Thyroid gland (tissue), 4 donors: ENCODE measurements at places on chromosomes 3 and 15. TPM values are rescaled to one million over a fixed set of nuclear protein-coding genes. Genes with fewer than 3 reads are reported as not detected.

SOX2 gene
- total RNA-seq, result not detected

GPR87 gene
- total RNA-seq, result not detected

AGBL1 gene
- not detected for total RNA-seq

GRCh38 chr3:113275929-113276750, 64.8 kb downstream of the BOC start:
- no peak overlapping the region for H3K27ac ChIP-seq
- H3K4me1 ChIP-seq, result peaks cover 14% of the 10 kb centered on the region
- H3K27me3 ChIP-seq, result no peaks in the 10 kb centered on the region

DNA sequence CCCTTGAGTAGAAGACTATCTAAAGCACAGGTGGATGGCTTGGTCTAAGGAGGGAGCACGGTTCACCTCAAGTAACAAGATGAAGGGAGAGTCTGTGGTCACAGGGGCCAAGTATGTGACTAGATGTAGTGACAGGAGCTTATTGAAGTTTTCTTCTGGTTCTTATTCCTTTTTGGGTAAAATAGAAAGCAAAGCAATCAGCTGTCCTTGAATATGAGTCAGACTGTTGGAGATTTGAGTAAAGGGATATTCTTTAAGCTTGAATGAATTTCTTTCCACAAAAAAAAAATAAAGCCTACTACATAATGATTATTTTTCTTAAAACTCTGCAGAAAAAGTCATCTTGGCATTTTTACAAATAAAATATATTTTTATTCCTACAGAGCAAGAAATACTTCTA, 1.5 kb upstream of the CNTN6 start:
- H3K4me3 ChIP-seq, result no peak overlapping the region
- H3K4me1 ChIP-seq, result peaks cover 13% of the 10 kb centered on the region
- DNase-seq, result peak; percentile 8
- no peaks in the 10 kb centered on the region for H3K27me3 ChIP-seq
- H3K27ac ChIP-seq, result peak overlapping the region; percentile 64

- H3K36me3 ChIP-seq, result no peaks in the 10 kb centered on the region
- H3K4me3 ChIP-seq, result no peak overlapping the region
- no peaks in the 10 kb centered on the region for H3K27me3 ChIP-seq
- DNase-seq, result no peak
These were observed 46.6 kb downstream of the HHLA2 start for GRCh38 chr3:108342837-108343486.

DNA sequence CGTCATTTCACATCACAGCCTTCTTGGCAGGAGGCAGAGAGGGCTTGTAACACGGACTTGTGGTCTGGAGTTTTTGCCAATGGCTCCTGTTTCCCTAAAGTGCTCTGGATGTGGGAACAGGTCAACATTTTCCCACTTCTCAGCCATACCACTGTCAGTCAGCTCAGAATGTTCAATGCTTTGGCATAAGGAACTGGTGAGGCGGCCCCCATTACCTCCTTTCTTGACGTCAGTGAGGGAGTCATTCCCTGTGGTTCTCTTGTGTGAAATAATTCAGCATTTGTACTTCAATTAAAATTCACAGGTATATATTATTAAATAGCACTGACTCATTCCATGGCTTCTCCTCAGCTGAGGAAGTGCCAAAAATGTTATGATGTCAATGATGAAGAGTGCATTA, 167.1 kb downstream of the P3H2 start:
- H3K27me3 ChIP-seq, result no peaks in the 10 kb centered on the region
- H3K36me3 ChIP-seq, result no peaks in the 10 kb centered on the region
- no peak overlapping the region for H3K4me3 ChIP-seq
- H3K27ac ChIP-seq, result no peak overlapping the region
- no peak for DNase-seq
- H3K4me1 ChIP-seq, result no peaks in the 10 kb centered on the region

- H3K27me3 ChIP-seq, result no peaks in the 10 kb centered on the region
- H3K4me3 ChIP-seq, result no peak overlapping the region
- no peaks in the 10 kb centered on the region for H3K4me1 ChIP-seq
- no peaks in the 10 kb centered on the region for H3K36me3 ChIP-seq
- no peak overlapping the region for H3K27ac ChIP-seq
These were observed 173.2 kb downstream of the THSD4 start for GRCh38 chr15:71288348-71288955.
